ENCODE measurements at places on chromosomes 12 and 14.
A peak's percentile ranks its signal among the peaks of the same experiment; 100 is the strongest.

DNA sequence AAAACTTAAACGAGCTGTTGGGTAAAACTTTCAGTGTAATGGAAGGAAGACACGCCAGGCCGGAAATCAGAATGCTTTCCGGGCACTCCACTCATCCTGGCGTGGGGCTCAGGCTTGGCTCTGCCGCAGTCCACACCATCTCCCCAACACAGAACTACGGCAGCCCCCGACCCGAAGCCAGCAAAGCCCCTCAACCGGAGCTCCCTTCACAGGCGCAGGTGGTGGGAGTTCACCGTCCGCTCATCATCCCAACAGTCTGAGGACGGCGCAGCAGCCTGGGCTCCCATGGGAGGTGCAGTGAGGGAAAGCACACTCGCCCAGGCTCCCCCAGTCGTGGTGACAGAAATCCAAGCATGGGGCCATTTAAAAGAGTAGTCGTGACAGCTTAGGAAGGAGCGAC lies 11.0 kb upstream of the MMP17 start:
- no peak for DNase-seq

DNA sequence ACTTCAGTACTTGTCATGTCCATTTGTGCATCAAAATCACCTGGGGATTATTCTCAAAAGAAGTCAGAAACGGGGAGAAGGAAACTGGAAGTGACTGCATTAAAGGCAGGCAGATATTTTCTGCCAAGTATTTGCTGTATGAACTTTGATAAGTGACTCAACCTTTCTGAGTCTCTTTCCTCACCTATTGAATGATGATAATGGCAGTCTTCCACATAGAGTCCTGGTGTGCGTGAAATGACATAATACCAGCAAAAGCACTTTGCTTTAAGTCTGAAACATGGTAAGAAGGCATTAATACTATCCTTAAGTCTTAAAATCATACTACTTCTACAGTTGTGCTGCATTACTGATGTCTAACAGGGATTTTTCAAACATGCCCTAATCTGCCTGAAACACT lies 278.5 kb downstream of the ADAMTS20 start:
- DNase-seq: no peak

DNA sequence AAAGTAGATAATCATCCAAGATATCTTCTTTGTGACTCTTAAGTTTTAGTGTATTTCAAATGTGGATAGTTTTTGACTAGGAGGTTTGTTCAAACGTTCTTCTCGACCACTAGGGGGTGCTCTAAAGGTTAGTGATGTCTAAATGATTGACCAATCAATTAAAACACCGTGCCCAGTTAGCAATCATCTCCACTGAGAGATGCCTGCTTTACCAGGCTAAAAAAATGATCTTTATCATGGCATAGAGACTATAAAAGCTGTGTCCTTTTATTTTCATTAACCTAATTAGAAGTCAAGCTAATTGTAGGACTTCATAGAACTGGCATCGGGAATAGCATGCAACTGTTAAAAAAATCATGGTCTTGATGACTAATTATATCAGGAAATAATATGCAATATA lies 153.9 kb downstream of the PRKCH start:
- DNase-seq: no peak

GRCh38 chr14:72745991-72746980 lies 147.6 kb downstream of the DPF3 start:
- DNase-seq: no peak

GRCh38 chr12:56338308-56339157 lies at the start of gene IL23A:
TSS of gene IL23A (plus strand) at chr12:56338884. CDS start at chr12:56339045, 161 bp downstream.
- DNase-seq: peak; percentile 77

DNA sequence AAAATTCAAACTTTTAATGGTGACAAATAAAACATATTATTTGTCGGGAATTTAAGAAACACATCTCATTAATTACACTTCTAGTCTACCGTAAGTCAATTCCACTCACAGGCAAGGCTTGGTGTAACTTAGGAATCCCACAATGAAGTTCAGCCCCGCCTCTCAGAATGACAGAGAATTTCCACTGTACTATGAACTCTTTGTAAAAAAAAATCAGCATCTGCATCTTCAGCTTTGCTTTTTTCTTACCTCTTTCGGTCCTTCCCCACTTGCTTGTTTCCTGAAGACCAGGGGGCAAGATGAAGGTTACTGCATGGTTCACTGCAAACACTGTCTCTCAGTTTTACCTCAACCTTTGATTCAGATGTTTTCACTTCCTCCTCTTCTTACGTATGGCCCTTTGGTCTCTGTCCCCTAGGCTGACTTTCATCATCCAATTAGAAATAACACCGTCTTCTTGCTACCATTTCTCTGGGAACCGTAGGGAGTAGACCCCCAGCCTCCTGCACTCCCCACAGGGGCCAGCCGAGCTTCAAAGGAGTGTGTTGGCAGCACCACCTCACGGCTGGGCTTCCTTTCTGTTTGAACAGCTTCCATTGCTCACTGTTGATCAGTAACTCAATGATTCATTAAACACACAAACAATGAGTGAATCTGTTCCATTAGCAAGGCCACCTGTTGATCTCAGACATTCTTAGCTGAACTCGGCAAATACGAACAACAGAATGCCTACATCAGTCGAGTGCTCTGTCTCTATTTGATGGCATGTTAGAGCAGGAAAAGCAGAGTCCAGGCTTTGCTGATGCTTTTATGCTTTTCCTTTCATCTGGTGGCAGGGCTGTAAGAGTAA lies 343.0 kb downstream of the BMP4 start:
- no peak for DNase-seq

- DNase-seq: no peak
These were observed 39.6 kb downstream of the CRY1 start for GRCh38 chr12:107053709-107054108.

DNA sequence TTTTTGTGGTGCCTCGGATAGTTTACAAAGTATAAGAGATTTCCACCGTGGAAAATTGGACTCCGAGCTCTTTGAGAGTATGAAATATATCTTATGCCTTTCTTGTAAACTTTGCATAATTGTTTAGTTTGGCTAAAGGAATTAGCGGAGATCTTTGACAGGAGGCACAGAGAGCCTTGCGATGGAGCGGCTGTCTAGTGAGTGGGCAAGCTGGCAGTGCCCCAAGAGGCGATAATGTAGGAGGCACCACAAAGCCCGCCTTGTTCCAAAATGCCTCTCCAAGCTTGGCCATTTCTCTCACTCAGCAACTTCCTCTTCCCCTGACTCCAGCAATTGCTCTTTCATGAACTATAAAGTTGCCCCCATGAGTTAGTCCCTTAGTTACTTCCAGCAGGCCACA lies 270.1 kb upstream of the PRICKLE1 start:
- DNase-seq: no peak

DNA sequence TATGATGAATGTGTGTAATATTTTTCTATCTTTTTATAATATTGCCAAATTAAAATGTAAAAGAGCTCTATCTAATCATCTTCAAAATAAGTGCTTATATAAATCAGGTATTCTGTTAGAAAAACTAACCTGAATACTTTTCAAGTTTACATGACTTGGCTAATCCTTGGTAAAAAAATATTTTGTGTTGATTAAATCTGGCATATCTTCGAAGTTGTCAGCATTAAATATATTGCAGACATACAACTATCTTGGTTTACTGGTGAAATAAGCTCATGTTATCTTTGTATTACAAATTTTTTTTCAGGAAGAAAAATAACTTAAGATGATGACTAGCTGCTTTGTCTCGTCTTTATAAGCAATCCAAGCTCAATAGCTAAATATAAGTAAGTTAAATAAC lies 39.6 kb downstream of the MGAT4C start:
- DNase-seq: no peak

DNA sequence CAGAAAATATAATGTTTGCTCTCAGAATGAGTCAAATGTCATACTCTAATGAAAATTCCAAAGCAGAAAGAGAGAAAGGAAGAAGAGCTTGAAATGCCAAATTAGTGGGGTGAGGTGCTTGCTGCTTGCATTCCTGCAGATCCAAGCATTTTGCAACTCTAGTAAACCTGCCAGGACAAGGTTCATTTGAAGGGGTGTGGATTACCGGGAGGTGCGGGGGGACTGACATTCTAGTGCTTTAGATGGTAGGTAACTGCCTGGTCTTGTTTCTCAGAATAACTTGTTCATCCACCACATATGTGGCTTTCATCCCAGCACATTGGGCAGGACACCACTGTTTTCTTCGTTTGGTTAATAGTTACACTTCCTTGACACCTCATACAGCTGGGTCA lies 144.4 kb downstream of the AKAP6 start:
- DNase-seq: no peak
